Glomerular endothelial cell (primary cell): ENCODE measurements at places on chromosomes 5 and 9.
A peak's percentile ranks its signal among the peaks of the same experiment; 100 is the strongest.

DNA sequence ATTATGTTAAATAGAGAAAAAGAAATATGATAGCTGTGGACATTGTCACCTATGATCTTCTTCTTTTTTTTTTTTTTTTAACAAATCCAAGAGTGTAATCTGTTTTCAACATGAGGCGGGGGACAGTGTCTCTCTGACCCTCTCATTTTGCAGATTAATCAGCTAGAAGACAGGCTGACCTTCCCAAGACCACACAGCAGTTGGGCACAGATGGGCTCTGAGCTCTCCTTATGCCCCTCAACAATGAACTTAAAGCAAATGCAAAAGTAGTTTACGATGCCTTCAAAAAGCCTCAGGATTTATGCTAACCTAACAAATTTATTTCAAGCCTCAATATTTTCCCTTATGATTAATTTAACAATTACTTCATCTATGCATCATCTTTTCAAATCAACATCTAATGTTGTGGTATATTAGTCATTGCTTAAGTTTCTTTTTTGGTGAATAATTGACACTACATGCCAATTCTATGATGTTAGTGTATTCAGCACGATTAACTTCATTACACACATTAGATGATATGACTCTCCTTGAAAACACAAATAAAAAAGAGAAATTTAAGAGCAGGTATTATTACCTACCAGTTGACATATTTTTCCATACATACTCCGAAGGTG is 7.4 kb downstream of the NFIL3 start:
- no peak for DNase-seq

GRCh38 chr9:98605116-98605515 is 103.6 kb downstream of the GABBR2 start:
- DNase-seq: no peak

GRCh38 chr5:138620663-138621224 is 45.5 kb upstream of the HSPA9 start:
- no peak for DNase-seq

- no peak for DNase-seq
Observed at GRCh38 chr5:150301170-150301505, 1.6 kb downstream of the ARSI start.

- DNase-seq: peak; percentile 83
Observed at GRCh38 chr5:114325541-114325940, 36.3 kb upstream of the KCNN2 start.
